ENCODE measurements at places on chromosomes 13 and 19.

- no peak for DNase-seq
Observed at GRCh38 chr13:99559560-99559959, 58.3 kb downstream of the TM9SF2 start.

- DNase-seq: no peak
Observed at GRCh38 chr13:113152984-113153809, 5.3 kb upstream of the PROZ start.

DNA sequence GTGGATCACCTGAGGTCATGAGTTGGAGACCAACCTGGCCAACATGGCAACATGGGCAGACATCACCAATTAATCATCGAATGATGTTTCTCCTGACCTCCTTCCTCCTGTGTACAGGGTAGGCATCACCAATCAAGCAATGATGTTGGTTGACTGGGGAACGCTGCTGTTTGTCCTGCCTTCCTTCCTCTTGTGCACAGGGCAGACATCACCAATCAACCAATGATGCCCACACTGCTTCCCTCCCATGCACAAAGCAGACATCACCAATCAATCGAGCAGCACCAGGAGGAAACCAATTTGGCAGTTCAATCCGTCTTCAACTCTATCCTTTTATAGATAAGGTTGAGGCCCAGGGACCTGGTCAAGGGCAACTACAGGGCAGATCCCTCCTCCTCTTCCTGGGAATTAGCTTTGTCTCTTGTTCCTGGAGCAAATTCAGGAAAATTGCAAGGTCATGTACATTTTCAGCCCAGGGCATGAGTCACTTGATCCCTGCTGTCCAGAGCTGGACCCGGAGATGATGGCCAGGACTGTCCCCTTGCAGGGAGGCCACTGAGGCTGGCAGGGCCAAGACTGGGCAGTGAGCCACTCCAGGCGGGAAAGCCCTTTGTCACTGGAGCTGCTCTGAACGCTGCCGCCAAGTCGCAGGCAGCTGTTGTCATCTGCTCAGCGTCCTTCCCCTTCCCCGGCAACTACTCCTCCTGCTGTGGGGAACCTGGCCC, 5.3 kb upstream of the CSNK1G2 start:
- DNase-seq: no peak

GRCh38 chr19:3178973-3179738, 587 bp downstream of the S1PR4 start:
- DNase-seq: no peak

GRCh38 chr13:79861731-79862130, 380.8 kb downstream of the NDFIP2 start:
- DNase-seq: no peak

DNA sequence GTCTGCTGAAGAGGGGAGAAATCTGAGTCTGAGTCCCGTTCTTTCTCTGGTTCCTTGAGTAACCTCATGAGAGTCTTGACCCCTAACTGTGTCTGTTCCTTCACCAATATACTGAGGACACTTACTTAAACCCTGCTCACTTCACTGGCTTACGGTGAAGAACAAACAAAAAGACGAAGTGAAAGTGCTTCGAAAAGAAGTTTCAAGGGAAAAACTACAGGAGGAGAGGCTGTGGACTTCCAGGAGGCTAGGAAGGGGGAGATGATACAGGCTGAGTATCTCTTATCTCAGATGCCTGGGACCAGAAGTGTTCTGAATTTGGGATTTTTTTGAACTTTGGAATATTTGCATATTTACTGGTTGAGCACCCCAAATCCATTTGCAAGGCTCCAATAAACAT, 6.1 kb downstream of the SMG9 start:
- DNase-seq: no peak

- no peak for DNase-seq
Observed at GRCh38 chr13:97892717-97893116, 60.8 kb upstream of the IPO5 start.

GRCh38 chr13:101698400-101698799, 245.9 kb downstream of the ITGBL1 start:
- DNase-seq: no peak

Measured in activated CD4-positive, alpha-beta T cell treated with anti-CD3 and anti-CD28 coated beads for 24 hours (primary cell).